ENCODE measurements at places on chromosomes 13 and 19. TPM values are rescaled to one million over a fixed set of nuclear protein-coding genes. Genes with fewer than 3 reads are reported as not detected.

DNA sequence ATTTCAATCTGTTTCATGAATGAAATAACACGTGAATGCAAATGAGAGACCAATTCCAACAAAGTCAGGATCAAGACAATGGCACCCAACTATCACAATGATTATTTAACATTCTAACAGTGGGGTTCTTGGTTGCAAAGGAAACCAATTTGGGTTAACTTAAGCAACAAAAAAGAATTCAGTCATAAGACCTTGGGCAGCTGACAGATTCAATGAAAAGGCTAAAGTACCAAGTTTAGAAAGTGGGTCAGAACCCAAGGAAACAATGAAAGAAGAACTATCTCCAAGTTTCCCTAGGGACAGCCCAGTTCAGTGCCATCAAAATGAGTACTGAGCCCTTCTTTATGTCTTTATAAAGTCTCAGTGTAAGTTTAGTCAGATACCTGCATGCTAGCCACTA is 17.5 kb upstream of the SIGLEC14 start:
- DNase-seq = no peak

The ITPKC gene
- 14.8 TPM for polyA plus RNA-seq

DNA sequence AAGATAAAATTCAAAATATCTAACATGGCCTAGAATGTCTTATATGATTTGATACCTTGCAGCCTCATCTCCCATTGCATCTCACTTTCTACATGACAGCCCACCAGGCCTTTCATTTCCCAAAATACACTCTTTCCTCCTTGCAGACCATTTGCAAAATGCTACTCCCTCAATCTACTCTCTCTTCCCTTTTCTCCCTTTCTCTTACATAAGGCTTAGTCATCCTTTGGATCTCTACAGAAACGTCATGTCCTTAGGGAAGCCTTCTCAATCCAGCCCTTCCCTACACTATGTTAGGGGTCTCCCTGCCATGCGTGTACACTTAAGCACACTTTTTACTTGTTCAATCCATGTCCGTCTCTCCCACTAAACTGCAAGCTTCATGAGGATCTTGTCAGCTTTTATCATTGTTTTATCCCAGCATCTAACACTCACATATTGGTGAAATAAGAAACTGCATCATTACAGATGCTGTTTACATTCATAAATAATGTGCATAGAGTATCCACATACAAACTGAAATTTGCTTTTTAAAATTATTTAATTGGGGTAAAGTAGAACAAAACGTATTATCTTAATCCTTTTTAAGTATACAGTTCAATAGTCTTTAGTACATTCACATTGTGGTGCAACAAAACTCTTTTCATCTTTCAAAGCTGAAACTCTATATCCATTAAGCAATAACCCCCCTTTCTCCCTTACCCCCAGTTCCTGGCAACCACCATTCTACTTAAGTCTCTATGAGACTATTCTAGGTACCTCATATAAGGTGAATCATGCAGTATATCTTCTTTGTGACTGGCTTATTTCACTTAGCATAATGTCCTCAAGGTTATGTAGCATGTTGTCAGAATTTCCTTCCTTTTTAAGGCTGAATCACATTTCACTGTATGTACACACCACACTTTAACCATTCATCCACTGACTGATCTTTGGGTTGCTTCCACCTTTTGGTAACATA is 11.5 kb upstream of the WBP4 start:
- DNase-seq = no peak

DNA sequence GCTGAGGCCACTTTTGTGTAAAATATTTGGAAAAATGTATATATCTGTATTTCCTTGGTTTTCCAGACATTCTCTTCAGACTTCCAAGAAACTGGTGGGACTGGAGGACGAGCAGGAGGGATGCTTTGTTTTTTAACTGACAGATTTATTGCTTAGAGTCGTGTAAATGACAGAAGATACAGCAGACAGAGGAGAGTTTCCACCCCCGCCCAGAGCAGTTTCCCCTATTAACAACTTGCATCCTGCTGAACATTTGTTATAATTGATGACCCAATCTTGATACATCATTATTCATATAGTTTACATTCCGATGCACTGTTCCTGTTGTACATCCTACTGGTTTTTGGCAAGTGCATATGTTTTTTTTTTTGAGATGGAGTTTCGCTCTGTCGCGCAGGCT is 7.1 kb upstream of the DOCK6 start:
- no peak for DNase-seq

DNA sequence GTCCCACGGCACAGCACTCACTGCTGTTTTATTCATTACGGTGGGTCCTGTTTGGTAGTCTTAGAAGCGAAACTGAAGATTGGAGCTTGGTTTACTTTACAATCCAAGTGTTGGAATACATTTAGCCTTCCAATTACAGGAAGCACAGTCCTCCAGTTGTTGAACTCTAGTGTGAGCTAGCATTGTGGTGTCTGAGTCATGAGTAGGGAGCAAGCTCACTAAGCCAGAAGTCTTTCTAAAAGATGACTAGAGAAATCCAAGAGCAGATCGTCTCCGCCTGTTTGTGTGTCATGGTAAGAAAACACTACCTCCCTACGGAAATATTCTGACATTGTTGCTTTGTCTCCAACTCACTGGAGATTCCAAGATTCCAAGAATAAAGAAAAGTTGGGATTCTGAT is 10.1 kb upstream of the SHISA2 start:
- no peak for DNase-seq

The NLRP7 gene
- polyA plus RNA-seq = 0.04 TPM

GRCh38 chr13:114065926-114066774 is 66.3 kb downstream of the RASA3 start:
- no peak for DNase-seq

- no peak for DNase-seq
Observed at GRCh38 chr19:7287722-7288121, 6.5 kb downstream of the INSR start.

DNA sequence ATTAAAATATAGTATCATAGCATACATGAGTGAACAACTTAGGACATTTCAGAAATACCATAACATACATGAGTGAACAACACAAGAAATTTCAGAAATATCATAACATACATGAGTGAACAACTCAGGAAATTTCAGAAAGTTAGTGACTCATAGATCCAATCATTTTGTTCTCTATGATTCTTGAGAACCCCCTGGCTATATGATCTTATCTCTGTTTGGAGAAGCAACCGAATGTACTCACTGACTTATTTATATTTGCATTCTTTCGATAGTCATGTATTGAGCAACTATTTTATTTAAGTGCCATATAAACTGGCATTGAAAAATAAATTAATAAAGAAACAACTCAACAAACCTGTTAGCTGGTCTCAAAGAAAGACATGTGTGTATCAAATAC is 251.1 kb downstream of the EFNB2 start:
- DNase-seq = no peak

All from renal pelvis (tissue), 12 donors.